Immature natural killer cell (primary cell): ENCODE measurements at places on chromosomes 12 and 14.

DNA sequence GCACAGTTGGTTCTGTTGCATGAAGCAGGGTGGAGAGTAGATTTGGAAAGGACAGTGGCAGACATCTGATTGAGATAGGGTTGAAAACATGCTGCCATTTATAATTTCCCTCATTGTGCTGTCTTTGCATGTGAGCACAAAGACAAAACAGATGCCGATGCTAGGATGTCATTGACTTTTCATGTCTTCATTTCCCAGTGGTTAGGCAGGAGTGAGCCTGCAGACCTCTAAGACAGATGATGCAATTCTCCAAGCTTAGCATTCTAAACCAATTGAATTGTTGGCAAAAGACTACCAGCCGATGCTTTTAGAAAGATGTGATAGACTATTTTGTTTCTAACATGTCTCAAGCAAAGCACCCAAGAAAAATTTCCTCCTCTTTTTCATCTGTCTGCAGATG lies 37.1 kb upstream of the PELI2 start:
- no peak for DNase-seq

- DNase-seq: no peak
These were observed 35.6 kb downstream of the DAD1 start for GRCh38 chr14:22553445-22553844.

- DNase-seq: no peak
These were observed 5.2 kb upstream of the TEP1 start for GRCh38 chr14:20418501-20418909.

- peak; percentile 57 for DNase-seq
These were observed 738 bp downstream of the CKAP4 start for GRCh38 chr12:106246891-106247673.

DNA sequence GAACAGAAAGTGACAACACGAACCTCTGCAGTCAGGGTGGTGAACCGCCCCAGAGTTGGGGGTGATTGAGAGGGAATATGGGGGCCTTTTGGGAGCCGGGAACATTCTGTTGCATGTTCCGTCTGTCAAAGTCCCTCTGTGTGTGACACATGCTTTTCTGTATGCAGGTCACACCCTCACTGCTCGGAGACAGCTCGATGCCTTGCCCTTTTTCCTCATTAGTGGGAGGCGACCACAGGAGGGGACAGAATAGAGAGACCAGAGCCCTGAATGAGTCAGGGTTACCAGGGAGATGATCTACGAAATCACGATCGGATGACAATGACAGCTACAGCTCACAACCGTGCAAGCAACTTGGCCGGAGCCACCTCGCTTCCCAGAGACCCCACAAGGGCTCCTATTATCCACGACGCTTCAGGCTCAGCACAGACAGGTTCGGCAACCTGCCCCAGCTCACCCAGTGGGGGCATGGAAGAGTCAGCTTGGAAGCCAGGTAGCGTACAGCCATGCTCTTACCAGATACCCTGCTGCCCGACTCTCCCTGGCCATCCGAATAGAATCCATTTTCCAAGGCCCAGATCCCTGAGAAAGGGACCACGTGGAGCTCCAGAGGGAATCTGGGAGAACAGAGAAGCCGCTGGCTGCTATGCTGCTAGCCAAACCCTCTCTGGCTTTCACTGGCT lies 38.8 kb downstream of the TESC start:
- DNase-seq: no peak

DNA sequence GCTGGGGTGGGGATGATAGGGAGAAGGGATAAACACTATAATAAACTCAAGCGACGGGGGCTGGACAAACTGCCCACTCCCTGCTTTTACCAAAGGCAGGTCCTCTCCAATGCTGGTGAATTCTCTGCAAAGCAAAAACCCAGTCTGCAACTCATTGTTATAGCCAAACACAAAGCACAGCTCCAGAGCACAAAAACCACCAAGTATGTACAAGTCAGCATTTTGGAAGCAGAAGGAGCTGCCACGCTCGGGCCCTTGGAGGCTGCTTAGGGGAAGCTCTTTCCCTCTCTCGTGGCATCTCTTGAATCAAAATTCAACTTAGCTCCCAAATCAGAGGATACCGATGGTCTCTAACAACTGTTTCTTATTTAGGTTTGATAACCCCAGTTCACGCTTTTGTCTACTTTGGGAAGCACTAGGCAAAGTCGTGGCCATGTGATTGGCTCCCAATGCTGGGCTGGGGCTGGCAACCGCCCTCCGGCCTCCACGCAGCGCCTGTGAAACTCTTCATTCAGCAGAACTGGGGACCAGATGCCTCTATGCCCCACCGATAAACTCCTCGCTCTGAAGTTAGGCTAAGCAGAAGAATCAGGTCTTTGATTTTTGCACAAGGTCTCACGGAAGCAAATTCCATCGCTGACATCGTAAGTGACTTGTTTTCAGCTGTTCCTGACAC lies 158.5 kb upstream of the FOXN3 start:
- no peak for DNase-seq

DNA sequence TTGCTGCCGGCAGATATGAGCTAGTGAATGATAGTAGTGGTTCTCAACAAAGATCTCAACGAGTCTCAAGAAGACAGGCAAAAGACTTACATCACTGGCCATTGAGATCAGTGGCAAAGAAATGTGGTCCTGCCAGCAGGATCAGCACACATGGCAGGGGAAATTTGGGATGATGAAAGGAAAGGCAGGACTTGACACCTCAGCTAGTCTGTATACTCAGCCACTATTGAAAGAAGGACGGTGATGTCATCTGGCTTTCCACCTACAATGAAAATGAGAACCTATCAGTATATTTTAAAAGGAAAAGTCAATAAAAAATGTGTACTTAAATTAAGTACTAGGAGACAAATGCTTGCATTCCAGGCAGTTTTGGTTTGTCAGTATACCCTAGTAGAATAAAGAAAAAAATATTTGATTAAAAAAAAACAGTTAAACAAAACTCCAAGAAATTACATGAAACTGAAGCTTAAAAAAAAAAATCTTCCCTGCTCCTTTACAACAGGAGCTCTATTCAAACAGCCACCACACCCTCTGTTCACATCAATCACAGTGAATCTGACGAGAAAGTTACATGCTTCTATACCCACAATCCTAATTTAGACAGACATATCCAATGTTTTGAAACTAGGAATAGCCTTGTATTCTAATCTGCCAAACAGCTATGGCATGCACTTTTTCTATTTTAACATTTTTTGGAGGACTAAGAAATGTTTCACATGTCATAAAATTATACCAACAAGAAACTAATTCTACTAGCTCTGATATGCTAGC lies 34.9 kb downstream of the RAD9B start:
- no peak for DNase-seq
